CD14-positive monocyte (primary cell): ENCODE measurements at places on chromosomes 3 and 15. TPM values are rescaled to one million over a fixed set of nuclear protein-coding genes. Genes with fewer than 3 reads are reported as not detected.

GRCh38 chr3:151156618-151157216, 46.3 kb downstream of the GPR171 start:
- peak; percentile 59 for DNase-seq

The ESYT3 gene
- not detected in 2 replicates for polyA plus RNA-seq

- DNase-seq: peak; percentile 42
These were observed 614 bp upstream of the MINDY2 start for GRCh38 chr15:58770519-58770856.

The PLCD1 gene
- polyA plus RNA-seq: 4.1 TPM

DNA sequence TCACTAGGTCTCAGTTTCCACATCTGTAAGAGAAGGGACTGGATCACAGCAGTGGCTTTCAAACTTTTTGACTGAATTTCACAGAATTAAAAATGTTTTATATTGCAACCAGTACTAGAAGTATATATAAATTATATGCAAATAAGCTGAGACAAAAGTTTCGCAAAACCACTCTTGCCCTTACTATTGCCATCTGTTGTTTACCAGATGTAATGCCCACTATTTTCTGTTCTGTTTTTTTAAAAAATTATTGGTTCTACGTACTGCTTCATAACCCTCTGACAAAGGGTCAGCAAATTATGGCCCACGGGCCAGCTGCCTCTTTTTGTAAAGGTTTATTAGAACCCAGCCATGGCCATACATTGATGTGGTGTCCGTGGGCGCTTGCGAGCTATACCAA, 44.8 kb downstream of the PDIA5 start:
- no peak for DNase-seq

The CNTN3 gene
- not detected for polyA plus RNA-seq

GRCh38 chr3:198051836-198052235, 91.8 kb downstream of the LMLN start:
- DNase-seq: no peak

The CHRD gene
- polyA plus RNA-seq: not detected

DNA sequence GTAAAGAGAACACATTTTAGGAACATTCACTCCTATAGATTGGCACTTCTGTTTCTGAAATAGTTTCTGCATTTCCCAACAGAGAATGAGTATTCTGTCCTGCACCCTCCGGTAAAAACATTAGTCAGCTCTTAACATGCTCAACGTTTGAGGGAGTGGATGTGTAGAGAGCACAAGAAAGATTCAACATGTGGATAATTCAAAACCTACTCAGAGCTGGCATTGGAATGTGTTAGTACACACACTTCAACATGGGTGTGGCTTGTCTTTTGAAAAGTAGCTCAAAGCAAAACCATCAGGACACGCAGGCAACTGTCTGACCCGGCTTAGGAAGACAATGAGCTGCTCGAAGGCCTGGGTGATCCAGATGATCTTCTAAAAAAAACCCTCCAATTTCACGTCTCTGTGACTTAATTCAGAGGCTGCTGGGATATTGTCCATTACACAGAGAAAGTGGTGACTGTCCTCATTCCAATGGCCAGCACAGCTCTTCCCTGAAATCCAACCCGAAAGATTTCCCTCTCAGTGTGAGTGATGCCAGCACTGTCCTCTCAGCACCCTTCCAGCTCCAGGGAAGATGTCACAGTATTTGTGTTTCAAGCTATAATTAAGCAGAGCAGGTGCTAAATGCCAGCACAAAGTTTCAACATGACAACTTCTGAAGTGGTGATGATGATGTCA, 18.1 kb downstream of the FBN1 start:
- no peak for DNase-seq

The GPR149 gene
- polyA plus RNA-seq: not detected

DNA sequence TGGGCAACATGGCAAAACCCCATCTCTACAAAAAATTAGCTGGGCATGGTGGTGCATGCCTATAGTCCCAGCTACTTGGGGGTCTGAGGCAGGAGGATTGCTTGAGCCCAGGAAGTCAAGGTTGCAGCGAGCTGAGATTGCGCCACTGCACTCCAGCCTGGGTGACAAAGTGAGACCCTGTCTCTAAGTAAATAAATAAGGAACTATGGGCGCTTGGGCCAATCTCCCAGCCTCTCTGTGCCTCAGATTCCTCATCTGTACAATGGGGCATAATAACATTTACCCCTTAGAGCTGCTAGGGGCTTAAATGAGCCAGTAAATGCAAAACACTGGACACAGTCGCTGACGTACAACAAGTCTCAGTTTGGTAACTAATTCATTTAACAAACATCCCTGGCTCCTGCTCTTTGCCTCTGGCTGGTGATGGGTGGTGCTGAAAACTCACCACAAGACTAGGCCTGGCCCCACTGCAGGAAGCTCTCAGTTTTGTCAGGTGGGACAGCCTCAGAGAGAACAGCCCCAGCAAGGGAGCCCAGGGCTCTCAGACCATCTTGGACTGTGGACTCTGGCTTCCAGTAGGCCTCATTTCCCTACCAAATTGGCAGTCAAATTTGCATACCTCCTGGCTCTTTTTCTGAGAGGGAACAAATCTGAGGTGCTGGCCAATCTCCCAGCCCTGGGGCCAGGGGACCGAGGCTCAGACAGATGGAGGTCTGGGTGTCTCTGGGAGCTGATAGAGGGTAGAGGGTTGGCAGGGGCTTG, 6.4 kb upstream of the TBC1D2B start:
- DNase-seq: peak; percentile 43

DNA sequence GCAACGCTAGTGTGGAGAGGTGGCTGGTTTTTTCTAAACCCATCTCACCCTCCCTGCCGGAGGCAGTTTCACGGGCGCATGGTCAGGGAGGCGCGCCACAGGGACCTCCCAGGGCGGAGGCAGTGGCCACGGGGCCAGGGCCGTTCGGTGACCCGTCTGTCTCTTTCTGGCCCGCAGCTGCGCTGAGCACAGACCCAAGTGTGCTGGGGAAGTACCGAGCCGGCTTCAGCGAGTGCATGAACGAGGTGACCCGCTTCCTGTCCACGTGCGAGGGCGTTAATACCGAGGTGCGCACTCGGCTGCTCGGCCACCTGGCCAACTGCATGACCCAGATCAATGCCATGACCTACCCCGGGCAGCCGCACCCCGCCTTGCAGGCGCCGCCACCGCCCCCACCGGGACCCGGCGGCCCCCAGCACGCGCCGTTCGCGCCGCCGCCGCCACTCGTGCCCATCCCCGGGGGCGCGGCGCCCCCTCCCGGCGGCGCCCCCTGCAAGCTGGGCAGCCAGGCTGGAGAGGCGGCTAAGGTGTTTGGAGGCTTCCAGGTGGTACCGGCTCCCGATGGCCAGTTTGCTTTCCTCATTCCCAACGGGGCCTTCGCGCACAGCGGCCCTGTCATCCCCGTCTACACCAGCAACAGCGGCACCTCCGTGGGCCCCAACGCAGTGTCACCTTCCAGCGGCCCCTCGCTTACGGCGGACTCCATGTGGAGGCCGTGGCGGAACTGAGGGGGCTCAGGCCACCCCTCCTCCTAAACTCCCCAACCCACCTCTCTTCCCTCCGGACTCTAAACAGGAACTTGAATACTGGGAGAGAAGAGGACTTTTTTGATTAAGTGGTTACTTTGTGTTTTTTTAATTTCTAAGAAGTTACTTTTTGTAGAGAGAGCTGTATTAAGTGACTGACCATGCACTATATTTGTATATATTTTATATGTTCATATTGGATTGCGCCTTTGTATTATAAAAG, 1.8 kb downstream of the HES1 start:
- peak; percentile 76 for DNase-seq

The TRPC1 gene
- polyA plus RNA-seq: 0.01 TPM in 2 replicates

GRCh38 chr3:194320744-194321243, 30.3 kb downstream of the CPN2 start:
- no peak for DNase-seq

- peak; percentile 63 for DNase-seq
These were observed 17.0 kb downstream of the ILDR1 start for GRCh38 chr3:122004991-122005565.

The GOLGA6A gene
- 0.03 TPM in 1 of 2 replicates, not detected in the other for polyA plus RNA-seq

- no peak for DNase-seq
These were observed 3.2 kb upstream of the SLC4A7 start for GRCh38 chr3:27487383-27487782.

DNA sequence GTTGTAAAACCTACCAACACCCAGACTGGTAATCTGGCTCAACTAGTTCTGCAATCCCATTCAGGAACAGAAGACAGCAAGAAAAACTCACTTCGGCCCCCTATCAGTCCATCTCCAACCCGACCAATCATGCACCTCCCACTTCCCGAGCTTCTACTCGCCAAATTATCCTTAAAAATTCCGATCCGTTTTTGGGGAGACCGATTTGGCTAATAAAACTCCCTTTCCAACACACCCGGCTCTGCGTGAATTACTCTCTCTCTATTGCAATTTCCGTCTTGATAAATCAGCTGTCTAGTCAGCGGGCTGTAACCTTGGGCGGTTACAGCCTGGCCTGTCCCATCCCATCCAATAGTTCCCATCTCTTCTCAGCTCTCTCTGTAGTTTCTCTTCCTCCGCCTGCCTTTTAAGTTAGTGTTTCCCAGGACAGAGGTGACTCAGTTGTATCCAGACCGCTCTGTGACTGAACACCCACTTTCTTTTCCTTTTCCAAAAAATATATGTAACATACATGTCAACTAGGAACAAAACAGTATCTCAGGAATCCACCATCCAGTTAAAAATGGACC, 780 bp upstream of the ACAD9 start:
- DNase-seq: peak; percentile 73

DNA sequence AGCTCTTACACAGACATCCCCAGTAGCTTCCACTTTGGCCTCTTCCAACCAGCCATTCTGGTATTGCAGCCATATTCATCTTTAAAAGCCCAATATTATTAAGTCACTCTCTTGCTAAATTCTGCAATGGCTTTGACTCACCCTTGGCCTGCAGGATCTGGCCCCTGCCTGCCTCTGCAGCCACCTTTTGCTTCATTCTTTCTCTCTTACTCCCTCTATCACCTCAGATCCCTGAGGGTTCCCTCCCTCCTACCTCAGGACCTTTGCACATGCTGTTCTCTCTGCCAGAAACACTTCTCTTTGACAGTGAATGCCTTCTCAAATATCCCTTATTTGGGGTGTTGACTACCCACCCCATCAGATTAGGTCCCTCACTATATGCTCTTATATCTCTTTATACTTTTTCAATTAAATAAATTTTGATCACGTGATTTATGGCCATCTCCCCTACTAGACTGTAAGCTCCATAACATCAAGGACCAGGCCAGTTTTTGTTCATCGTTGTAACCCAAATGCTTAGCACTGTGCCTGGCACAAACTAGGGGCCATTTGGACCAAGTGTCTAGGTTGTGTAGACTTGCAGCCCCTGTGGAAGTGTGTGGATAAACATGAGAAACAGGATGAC, 32.3 kb upstream of the UBE2Q2 start:
- no peak for DNase-seq

DNA sequence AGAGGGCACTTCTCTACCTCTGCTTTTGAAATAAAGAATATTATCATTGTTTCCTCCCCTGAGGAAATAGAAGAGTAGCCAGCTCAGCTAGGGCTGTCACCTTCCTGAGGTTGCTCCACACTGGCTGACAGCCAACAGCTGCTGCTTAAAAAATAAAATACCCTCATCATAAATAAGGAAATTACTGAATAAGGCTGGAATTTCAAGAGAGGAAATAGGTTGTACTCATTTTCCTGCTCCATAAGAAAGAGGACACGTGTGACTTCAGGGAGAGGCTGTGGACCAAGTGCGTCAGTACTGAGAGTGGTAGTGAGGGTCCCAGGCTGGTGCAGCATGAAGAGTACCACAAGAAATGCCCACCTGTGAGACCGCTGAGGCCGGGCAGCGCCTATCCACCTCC, 8.1 kb upstream of the C2CD4B start:
- no peak for DNase-seq

The PAK6 gene
- polyA plus RNA-seq: 0.03 TPM in 1 of 2 replicates, not detected in the other

DNA sequence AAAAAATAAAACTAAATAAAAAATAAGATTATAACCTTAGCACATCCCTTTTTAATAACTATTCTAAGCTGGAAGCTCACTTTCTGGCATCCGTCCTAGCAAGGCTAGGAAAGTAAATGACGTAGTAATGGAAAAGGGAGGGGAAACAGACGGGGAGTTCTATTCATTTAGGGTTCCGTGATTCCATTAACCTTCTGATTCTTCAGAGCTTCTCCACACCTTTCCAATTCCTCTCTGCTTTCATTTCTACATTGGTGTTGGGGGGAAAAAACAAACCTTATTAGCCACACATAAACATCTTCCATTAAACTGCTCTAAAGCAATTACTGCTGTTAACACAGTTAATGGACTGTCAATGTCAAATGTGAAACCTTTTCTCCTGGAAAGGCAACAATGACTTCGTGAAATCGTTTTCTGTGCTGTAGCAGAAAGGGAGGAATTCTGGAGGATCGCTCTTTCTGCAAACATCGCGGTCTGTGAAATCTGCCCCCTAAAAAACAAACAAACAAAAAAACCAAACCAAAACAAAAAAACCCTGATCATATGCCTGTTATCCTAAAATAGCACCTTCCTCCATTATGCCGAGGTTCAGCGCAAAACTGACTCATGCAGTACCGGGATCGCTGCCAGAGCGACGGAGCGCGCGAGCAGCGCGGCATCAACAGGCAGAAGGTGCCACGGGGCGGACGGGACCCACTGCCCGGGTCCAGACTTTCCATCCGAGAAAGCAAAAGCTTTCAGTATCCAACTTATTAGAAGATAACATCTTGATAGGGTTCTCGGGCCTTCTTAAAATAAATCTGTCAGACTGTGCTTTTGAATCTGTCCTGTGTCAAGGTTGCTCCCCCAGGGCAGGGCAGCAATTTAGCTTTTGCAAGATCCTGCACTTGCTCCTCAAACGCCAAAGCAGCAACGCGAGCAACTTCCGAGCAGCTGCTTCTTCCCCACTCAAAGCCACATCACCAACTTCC, 156.2 kb downstream of the FGF12 start:
- DNase-seq: no peak

GRCh38 chr15:85168642-85169173, 187.1 kb downstream of the PDE8A start:
- DNase-seq: no peak

DNA sequence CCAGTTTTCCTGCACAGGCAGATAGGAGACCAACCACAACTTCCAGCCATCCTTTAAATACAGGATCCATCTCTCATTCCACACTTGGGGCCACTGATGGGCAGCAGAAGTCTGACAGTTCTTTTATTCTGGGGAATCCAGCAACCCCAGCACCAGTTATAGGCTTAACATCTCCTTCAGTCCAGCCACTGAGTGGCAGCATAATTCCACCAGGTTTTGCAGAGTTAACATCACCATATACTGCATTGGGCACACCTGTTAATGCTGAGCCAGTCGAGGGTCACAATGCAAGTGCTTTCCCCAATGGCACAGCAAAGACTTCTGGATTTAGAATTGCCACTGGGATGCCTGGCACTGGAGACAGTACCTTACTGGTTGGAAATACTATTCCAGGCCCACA, 2.9 kb downstream of the NPAP1 start:
- DNase-seq: no peak

- no peak for DNase-seq
These were observed 1110.1 kb downstream of the TBL1XR1 start for GRCh38 chr3:176087066-176087697.

GRCh38 chr3:112042842-112043280, 8.3 kb downstream of the TMPRSS7 start:
- no peak for DNase-seq

The CASR gene
- not detected for polyA plus RNA-seq

GRCh38 chr15:47711655-47712054, 5.7 kb upstream of the SEMA6D start:
- DNase-seq: no peak
